H9 (cell line): ENCODE measurements at places on chromosomes 11 and 22.

DNA sequence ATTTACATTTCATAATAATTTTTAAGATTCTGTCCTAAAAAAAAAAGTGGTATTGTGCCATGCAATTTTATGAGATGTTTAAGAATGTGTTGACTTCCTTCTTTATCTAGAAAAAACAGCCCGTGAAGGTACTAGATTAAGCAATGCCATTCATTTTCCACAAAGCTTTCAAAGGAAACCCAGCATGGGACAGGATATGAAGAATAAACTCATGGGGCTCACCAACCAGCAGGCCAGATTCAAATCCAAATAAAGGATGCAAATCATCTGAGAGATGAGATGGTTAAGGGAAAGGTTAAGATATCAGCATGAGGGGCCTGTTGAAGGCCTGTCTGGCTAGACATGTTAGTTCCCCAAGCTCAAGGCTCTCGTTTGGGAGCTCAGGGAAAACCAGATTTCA lies 199.1 kb downstream of the SWAP70 start:
- DNase-seq = no peak

DNA sequence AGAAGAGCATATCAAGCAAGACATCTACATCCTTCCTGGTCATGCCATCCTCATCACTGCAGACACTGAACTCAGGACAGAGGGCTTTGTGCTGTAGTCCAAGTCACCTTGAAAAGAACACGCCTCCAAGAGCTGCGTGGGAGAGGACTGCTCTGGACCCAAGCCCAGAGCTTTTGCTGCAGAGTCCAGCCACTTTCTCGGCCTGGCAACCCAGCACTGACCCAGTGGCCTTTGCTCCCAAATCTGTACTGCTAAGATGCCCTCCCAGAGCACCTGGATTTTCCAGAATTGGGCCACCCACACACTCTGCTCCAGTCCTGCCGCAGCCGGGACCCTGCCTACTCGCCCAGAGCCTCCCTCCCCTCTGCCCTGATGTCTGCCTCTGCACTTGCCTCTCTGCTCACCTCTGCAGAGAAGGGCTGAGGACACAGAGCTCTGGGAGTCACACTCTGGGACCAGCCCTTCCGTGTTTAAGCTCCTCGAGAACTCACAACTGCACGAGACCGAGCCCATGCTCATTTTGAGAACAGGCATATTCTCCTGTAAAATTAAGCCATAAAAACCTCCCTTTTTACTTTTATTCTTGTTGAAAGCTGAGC lies 83.8 kb upstream of the CSNK2A3 start:
- no peak for DNase-seq

GRCh38 chr11:92473736-92474135 lies 249.1 kb downstream of the FAT3 start:
- DNase-seq = no peak

DNA sequence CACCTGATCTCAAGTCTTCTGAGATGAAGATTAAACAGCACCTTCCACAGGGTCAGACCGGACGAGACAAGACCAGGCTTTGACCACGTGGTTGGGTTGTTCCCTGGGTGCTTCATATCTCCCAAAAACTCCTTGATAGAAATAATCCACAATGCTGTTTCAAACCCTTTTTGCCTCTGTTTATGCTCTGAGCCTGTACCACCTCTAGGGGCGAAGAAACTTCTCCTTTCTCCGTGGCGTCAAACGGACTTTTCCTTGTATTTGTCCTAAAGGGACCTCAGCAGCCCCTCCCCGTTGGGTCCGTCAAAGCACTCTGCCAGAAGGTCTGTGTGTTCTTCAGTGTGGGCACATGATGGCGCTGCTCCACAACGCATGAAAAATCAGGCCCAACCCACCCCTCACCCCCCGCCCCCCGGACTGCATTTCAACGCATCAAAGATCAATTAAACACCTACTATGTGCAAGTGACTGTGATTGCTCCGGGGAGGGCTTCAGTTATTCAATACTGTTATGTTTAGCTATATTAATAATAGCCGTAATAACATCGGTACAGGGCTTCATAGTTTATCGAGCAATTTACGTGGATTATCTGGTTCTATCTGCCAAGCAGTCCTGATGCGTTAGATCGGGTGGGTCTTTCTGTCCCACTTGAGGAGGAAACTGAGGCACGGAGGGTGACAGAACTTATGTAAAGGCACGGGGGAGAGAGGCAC lies 17.3 kb upstream of the EIF3D start:
- peak; percentile 84 for DNase-seq

- DNase-seq = no peak
These were observed 141.2 kb upstream of the SESN3 start for GRCh38 chr11:95372097-95372656.

DNA sequence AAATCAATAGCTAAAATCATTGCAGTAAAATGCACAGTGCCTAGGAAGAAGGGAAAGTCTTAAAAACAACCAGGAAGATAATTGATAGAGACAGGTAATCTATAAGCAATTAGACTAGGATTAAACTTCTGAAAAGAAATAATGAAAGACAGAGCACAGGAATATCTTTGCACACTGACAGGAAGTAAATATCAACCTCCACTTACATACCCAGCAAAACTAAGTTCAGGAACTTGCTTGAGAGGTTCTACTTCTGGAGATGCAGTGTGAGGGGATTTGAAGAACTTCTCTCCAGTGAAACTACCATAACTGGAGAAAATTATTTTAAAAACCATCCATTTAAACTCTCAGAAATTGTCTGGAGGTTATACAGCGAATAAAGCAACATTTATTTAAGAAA lies 104.1 kb downstream of the EHF start:
- no peak for DNase-seq

DNA sequence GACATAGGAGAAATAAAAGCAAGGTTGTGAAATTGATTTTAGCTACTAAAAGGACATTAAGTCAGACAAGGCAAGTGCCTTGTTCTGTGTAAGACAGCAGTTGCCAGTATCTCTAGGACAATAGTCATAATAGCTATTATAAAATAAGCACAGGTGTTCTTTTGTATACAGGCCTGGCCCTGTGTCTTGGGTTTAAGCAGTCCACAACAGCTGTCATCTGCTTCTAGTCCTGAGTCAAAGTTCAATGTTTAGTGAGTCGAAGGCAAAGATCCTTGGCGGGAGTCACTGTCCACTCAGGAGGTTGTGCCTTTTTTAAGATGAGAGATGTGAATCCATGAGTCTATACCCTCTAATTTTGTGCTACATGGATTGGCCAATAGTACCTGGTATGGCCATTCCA lies 79.5 kb downstream of the SC5D start:
- no peak for DNase-seq

- DNase-seq = no peak
These were observed 8.8 kb downstream of the OSBPL5 start for GRCh38 chr11:3156282-3156660.

DNA sequence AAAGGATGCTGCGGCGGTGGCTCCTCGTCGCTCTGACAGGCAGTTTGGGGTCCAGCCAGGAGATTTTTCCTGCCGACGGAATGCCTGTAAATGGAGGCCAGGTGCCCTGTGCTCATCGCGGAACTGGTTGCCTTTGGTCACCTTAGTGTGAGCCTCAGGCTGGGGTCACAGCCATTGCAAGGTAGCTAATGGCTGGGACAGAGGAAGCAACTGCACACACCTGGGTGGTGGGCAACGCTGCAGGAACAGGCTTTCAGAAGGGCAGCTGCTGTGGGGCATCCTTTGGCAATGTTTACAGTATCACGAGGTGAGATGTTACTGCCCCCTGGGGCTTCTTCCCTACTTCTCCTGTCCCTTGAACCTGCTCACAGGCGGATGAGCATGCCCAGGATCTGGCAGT lies 205.5 kb downstream of the GRIK4 start:
- no peak for DNase-seq

GRCh38 chr22:25970374-25970911 lies 198.8 kb upstream of the SEZ6L start:
- peak; percentile 52 for DNase-seq

GRCh38 chr11:40647295-40647694 lies 812.2 kb downstream of the LRRC4C start:
- no peak for DNase-seq
